ENCODE measurements at places on chromosomes 16 and 17. TPM values are rescaled to one million over a fixed set of nuclear protein-coding genes. Genes with fewer than 3 reads are reported as not detected.

Gene OR4D1
- total RNA-seq, result not detected

Gene ABCC3
- total RNA-seq, result 25.2 TPM

Gene PROCA1
- 0.78 TPM for total RNA-seq

Gene RAB37
- total RNA-seq, result 1.0 TPM

Gene LRRC37A3
- total RNA-seq, result 12.5 TPM

Gene CA10
- not detected for total RNA-seq

Gene CD300E
- total RNA-seq, result under 0.01 TPM

Gene CBLN1
- 0.11 TPM for total RNA-seq

Gene TMIGD1
- total RNA-seq, result not detected

Gene KRTAP9-8
- not detected for total RNA-seq

Gene CDH5
- total RNA-seq, result 0.26 TPM

Gene PIRT
- total RNA-seq, result not detected

Gene SHCBP1
- 11.6 TPM for total RNA-seq

Gene SLC6A4
- not detected for total RNA-seq

Gene TNFRSF17
- total RNA-seq, result not detected

Gene MYH2
- total RNA-seq, result not detected

Gene CTF1
- total RNA-seq, result 2.6 TPM

Gene TAC4
- not detected for total RNA-seq

Gene TMC8
- not detected for total RNA-seq

Gene PRDM7
- not detected for total RNA-seq

Gene STAT5A
- 48.5 TPM for total RNA-seq

Gene NOD2
- total RNA-seq, result 0.52 TPM

Gene ZG16
- not detected for total RNA-seq

Gene SHBG
- not detected for total RNA-seq

Gene LITAFD
- total RNA-seq, result not detected

Gene GJC1
- total RNA-seq, result 8.2 TPM

Gene NPIPB8
- under 0.01 TPM for total RNA-seq

Gene YPEL2
- total RNA-seq, result 13.9 TPM

Gene TMC7
- 2.5 TPM for total RNA-seq

Gene TMEM235
- not detected for total RNA-seq

Gene GNGT2
- not detected for total RNA-seq

Gene NLRC3
- total RNA-seq, result 0.11 TPM

Gene PIPOX
- total RNA-seq, result 2.4 TPM

Gene NUTF2
- total RNA-seq, result 96.1 TPM

Gene PLA2G10
- total RNA-seq, result not detected

Gene CFAP97D1
- total RNA-seq, result not detected

Gene CMTM1
- 1.6 TPM for total RNA-seq

Gene ADGRG3
- total RNA-seq, result not detected

Gene ABCA8
- total RNA-seq, result 23.7 TPM

Gene WBP2
- 25.1 TPM for total RNA-seq

Gene HOXB6
- not detected for total RNA-seq

Gene MEIOB
- 0.32 TPM for total RNA-seq

Gene PMFBP1
- total RNA-seq, result under 0.01 TPM

Gene TBX21
- not detected for total RNA-seq

Gene C17orf78
- not detected for total RNA-seq
